ENCODE measurements at places on chromosomes 13 and 19.

- DNase-seq, result no peak
These were observed 1566.5 kb upstream of the SLC10A2 start for GRCh38 chr13:104632736-104633135.

GRCh38 chr19:39021063-39021462 is 11.3 kb downstream of the FBXO27 start:
- DNase-seq, result no peak

DNA sequence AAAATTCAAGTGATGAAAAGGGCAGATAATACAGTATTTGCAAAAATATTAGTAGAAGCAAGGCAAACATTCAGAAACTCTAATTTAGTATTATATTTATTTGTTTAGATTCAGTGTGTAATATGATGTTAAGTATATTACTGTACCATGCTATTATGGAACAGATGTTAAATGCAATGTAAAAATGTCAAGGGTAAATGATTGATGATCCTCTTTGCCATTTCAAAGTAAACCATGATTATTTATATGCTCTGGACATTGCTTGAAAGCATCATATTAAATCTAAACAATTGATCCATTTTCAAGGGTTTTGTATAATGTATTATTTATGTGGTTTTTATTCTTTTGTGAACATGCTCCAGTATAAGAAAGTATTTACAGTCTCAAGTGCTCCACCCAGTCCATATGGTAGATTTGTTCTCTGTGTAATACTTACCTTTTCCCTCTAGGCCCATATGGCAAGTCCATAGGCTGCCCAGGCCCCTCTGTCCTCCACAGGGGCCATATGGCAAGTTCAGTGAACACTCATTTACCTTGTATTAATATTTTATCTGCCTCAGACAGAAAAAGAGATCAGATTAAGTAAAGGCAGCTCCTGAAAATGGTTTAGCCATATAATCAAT is 353.5 kb downstream of the DACH1 start:
- DNase-seq, result no peak

- no peak for DNase-seq
These were observed 22.3 kb downstream of the SETDB2 start for GRCh38 chr13:49466292-49466838.

DNA sequence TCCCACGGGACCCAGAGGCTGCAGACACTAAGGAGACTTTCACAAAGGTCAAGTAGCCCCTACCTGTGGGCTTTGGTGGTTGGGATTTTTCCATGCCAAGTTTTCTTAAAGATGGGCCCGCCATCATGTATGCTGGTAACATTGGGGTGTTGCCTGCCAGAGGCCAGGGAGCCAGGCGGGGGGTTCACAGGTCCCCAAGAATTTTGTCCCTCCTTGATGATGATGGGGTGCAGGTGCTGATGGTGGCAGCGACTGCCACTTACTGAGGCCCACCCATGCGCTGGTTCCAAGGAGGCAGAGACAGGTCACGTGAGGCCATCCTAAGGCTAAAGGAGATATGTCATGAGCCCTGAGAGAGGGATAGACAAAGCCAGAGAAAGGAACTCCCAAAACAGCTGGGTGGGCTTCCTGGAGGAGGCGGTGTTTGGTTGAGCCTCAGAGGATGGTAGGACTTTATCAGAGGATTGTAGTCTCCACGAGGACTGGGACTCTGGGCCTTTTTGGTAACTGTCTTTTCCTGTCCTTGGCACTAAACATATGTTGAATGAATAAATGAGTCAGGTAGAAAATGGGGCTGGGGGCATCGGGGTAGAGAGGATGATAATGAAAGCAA is 14.4 kb downstream of the PLEKHF1 start:
- DNase-seq, result no peak

DNA sequence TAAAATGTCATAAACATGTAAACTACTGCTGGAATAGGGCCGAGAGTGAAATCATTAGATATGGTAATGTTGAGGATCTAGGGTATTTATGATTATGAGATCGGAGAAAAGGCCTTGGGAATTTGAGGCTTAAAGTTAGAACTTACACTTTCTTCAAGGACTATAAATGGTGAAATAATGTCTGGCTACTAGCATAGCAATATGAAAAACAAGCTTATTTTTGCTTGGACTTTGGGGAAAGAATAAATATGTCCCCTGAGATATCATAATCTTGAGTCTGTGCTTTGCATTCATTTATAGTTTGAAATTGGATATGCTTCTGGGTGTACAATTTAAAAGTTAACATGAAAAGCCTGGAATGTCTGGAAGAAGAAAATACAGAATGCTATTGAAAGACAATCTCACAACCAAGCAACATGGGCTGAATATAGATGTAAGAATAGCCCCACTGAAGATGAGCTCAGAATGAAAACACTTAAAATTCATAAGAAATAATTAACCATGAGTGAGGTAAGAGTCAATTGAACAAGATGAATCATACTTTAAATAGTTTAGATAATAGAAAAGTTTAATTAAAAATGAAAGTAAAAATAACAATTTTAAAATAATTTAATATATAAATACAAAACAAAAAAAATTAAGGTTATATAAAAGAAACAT is 1555.4 kb upstream of the MIR17HG start:
- DNase-seq, result no peak

- peak; percentile 8 for DNase-seq
These were observed 13.3 kb downstream of the ZNF787 start for GRCh38 chr19:56107626-56108351.

DNA sequence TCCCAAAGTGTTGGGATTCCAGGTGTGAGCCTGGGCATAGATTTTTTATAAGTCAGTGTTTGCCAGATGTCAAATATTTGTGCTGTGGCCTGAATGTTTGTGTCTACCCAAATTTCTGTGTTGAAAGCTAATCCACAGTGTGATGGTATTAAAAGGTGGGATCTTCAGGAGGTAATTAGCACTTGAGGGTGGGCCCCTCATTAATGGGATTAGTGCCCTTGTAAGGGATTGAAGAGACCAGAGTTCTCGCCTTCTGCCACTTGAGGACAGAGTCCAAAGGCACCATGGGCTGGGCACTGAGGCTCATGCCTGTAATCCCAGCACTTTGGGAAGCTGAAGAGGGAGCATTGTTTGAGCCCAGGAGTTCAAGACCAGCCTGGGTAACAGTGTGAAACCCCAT is 9.7 kb upstream of the FBXO17 start:
- no peak for DNase-seq

DNA sequence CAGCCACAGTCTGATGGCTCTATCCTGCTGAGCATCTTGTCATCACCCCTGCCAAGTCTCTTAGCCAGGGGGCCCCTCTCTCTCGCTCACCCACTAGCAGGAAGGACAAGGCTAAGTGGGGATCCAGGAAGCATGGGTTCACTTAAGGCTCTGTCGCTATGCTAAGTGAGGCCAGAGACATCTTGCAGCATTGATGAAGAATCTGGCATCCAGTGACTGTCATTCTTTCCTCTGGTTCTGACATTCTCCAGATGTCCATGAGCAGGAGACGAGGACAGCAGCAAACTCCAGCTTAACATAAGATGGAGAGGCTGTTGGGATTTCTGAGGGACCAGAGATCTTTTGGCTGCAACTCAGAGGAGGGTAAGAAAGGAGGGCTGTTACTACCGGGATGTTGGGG is 230.2 kb downstream of the TSHZ3 start:
- DNase-seq, result no peak

GRCh38 chr19:43913383-43913782 is 21.7 kb downstream of the ZNF45 start:
- DNase-seq, result no peak

DNA sequence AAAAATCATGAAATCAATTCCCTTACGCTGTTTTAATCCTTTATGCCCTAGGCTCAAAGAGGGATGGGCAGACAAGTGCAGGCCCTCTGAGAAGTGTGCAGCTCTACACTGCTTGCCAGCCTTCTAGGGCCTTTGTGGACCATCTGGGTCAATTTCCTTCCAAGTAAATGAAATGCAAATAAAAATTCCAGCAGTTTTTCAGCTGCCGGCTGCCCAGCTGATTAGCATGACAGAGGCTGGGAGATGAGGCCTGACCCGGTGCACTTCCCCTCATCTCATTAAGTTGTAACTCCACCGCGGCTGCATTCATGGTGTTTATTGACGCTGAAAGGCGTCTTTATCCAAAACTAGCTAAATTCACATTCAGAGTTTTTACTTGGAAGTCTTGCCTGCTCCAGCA is 47.5 kb upstream of the GSX1 start:
- no peak for DNase-seq

GRCh38 chr13:46392967-46393366 is 5.9 kb upstream of the RUBCNL start:
- no peak for DNase-seq

GRCh38 chr13:25170554-25171111 is 1.5 kb downstream of the AMER2 start:
- DNase-seq, result no peak

DNA sequence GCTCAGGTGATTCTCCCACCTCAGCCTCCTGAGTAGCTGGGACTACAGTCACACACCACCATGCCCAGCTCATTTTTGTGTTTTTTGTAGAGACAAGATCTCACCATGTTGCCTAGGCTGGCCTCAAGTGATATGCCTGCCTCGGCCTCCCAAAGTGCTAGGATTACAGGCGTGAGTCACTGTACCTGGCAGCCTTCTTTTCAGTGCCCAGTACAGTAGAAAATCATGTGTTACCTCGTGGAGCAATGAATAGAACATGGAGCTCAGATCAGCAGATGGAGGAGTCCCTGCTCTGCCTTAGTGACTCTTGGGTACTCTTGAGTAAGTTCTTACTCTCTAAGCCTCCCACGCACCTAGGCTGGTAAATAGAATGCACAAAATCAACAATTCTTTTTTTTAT is 44.7 kb downstream of the THSD1 start:
- no peak for DNase-seq

DNA sequence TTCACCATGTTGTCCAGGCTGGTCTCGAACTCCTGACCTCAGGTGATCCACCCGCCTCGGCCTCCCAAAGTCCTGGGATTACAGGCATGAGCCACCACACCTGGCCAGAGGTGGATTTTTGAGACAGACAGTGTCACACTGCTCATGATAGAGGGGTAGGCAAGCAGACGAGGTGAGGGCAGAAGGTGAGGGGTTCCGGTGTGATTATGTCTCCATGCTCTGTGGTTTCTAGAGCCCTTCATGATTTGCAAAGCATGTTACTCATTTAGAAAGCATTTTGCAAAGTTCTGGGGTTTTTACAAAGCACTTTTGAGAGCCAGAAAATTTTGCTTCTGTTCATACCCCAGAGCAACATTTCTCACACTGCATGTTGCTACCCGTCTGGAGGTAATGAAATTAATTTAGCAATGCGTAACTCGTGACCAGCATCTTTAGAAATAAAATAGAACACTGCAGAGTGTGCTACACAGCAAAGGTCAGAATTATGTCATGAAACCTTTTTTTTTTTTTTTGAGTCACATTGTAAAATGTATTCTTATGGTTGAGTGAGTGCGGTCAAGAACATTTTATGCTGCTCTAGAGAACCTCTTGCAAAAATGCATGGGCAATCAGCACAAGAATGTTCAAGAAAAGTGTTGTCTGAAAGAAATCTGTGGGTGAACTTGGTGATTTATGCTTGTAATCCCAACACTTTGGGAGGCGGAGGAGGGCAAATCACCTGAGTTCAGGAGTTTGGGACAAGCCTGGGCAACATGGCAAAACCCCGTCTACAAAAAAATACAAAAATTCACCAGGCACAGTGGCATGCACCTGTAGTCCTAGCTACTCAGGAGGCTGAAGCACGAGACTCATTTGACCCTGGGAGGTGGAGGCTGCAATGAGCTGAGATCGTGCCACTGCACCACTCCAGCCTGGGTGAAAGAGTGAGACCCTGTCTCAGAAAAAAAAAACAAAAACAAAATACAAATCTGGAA is 58.0 kb downstream of the MAP4K1 start:
- DNase-seq, result no peak

- DNase-seq, result no peak
These were observed 899.8 kb downstream of the GPC5 start for GRCh38 chr13:92297971-92298942.

DNA sequence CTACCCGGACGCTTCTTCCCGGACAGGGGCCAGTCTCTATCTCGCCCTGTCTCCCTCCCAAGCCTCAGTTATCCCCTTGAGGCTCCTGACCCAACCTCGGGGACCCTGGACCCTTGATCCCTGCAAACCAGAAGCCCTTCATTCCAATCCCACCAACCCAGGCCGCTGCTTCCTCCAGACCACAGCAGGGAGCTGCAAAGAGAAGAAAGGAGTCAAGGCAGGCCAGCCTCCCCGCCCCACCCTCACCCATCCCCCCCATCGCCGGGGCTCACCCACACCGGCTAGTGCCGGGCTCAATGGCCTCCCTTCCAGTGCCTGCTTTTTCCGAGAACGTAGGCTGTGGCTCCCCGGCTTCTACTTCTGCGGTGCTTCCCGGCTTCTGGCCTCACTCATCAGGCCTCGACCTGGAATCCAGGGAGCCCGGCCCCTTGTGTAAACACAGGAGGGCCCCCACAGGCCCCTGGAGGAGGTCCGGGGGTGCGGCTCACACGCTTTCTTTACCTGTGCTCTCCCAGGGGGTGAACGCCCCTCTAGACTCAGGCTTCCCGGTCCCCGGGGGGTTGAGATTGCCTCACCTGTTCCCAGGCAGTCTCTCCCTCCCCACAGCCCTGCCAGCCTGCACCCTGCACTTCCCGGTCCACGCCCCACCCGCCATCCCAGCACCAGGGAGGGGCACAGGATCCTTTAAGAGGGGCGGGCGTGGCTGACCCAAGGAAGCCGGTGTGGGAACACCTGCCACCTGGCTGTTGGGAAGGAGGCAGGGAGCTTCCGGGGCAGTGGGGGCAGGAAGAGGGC is at the start of gene FAM83E:
FAM83E (minus strand) TSS at position 641 of the 795 bp plus-strand sequence. CDS start 1,704 bp downstream, outside the sequence.
- peak; percentile 95 for DNase-seq

DNA sequence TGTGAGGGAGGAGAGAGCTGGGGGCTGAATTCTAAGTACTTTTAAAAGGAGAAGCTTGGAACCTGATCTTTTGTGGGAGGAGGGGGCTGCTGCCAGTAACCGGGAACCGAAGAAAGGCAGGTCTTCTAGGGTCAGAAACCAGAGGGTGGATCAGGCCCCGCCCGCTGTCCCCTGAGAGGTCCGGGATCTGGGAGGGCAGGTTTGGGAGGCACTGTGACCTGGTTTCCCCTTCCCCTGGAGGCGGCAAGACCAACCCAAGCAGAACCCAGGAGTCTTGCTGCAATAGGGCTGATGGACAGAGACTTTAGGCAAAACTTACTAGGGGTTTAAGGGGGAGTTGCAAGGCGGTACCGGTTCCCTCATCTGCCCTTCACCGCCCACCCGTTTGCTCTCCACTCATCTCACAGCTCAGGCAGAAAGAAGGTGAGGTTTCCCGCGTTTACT is 707 bp upstream of the KLK8 start:
- peak; percentile 68 for DNase-seq

DNA sequence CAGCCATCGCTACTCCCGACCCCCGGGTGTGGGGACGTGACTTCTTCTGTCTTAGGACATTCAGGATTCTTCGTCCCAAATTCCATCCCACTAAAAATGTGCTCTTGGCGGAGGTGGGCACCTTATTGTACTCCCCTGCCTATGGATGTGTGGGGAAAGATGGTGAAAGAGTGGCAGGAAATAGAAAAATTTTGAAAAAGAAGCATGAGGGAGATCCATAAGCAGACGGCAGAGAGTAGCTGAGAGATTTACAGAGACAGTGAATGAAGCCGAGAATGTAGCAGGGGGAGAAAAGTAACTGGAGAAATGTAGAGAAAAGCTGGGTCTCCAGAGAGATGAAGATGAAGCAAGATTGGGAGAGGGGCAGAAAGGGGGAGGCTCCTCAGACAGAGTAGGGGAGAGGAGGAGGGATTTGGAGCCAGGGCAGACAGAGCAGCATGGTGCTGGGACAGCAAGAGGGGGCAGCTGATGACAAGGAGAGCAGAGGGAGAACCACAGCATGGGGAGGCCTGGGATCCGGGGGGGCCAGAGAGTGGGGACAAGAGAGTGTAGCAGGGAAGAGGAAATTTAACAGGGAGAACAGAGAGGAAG is 843 bp downstream of the ZNF610 start:
- no peak for DNase-seq

- no peak for DNase-seq
These were observed 1.1 kb upstream of the SWSAP1 start for GRCh38 chr19:11373166-11373884.

All from PC-9 (cell line).